ENCODE measurements at places on chromosomes 2 and 18.

DNA sequence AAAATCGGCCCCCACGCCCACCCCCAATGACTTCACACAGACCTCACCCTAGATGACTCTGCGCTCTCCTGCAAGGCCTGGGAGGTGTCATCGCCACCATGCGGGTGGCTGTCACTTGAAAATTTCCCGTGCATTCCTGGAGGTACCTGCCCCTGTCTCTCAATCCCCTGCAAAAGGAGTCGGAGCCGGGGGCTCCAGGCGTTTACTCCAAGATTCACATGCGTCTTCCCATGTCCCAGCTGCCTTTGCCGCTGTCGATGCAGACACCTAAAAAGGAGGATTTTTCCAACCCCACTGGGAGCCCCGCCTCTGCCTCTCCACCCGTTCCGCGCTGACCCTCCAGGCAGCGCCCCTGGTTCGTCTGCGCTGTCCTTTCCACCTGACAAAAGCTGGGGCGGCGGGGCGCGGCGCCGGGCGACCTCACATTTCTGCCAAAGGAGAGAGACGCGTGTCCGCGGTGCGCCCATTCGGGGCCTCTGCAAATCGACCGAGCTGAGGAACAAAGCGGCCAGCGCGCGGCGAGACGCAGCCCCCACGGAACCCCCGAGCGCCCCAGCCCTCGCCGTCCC lies 667 bp downstream of the REEP1 start:
- DNase-seq = no peak

DNA sequence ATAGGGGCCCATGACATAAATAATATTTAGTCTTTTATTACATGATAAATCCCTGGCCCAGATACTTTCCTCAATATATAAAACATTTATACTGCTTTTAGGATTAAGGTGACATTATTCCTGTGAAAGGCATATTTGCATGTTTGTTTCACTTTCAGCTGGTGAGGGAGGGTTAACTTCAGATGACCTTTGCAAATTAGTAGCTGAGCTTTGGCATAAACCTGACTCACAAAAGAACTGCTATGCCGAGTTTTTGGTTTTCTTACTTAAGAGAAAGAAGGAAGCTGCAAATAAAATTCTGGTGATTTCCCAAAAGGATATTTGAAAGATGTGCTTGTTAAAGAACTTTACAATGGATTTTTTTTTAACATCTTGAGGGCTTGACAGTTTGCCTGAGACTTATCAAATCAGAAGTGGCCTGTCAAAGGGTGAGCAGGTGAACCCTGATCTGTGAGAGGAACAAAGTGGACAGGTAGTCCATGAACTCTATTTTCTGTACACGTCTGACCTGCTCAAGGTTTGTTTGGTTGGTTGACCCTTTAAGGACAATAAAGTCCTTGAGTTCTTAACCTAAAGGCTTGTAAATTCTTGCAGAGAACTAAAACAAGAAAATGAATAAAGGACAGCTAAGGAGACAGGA lies 93.5 kb downstream of the FAM124B start:
- DNase-seq = no peak

GRCh38 chr2:204335451-204336058 lies 209.7 kb upstream of the PARD3B start:
- DNase-seq = no peak

DNA sequence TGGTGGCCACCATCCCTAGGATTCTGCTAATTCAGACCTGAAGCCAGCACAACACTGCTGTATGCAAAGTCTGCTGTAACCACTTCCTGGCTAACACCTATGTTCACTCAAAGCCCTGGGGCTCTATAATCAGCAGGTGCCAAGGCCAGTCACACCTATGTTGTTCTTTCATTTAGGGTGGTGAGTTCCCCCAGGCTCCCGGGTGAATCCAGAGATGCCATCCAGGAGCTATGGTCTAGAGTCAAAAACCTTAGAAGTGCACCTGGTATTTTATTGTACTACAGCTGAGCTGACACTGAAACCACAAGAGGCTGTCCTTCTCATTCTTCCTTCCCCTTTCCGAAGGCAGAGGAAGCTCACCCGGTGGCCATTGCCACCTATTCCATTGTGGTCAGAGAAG lies 46.2 kb upstream of the CCDC141 start:
- no peak for DNase-seq
